Activated CD4-positive, alpha-beta T cell treated with anti-CD3 and anti-CD28 coated beads for 4 hours (primary cell): ENCODE measurements at places on chromosomes 2 and 18.

GRCh38 chr2:109144271-109144670 is 15.3 kb downstream of the SH3RF3 start:
- no peak for DNase-seq

DNA sequence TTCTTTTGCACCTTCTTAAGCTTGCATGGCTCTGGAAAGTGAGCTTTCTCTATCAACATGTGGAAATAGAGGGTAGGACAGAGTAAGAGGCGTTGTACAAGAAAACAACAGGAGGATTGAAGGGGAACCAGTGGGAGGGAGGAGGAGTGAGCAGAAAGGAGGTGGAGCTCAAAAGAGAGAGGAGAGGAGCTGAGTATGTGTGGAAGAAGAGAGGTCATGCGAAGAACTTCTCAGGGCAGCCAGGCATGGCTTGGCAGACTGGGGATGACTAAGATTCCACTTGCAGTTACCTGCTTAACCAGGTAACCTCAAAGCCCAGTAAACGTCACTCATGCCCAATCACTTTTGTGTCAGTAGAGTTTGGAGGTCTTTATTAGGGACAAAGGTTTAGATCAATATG is 105.1 kb downstream of the BCL2L11 start:
- no peak for DNase-seq

GRCh38 chr2:56287508-56287907 is 103.7 kb downstream of the CCDC85A start:
- no peak for DNase-seq

DNA sequence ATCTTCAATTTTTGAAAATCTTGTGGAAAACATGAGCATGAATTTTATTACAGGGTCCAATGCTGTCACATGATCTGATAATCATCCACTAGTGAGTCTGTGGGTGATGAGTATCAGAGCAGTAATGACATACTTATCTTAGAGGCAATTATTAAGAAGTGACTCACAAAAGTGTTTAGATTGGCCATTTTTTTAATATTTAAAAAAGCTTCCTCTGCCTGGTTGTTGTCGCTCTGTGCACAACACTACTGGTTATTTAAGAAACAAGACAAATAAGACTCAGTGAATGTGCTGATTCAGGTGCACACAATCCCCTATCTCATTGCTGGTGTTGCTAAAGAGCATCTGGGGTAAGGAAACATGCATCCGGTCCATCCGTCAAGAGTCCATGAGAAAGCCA is 665.8 kb upstream of the ZEB2 start:
- DNase-seq, result no peak

DNA sequence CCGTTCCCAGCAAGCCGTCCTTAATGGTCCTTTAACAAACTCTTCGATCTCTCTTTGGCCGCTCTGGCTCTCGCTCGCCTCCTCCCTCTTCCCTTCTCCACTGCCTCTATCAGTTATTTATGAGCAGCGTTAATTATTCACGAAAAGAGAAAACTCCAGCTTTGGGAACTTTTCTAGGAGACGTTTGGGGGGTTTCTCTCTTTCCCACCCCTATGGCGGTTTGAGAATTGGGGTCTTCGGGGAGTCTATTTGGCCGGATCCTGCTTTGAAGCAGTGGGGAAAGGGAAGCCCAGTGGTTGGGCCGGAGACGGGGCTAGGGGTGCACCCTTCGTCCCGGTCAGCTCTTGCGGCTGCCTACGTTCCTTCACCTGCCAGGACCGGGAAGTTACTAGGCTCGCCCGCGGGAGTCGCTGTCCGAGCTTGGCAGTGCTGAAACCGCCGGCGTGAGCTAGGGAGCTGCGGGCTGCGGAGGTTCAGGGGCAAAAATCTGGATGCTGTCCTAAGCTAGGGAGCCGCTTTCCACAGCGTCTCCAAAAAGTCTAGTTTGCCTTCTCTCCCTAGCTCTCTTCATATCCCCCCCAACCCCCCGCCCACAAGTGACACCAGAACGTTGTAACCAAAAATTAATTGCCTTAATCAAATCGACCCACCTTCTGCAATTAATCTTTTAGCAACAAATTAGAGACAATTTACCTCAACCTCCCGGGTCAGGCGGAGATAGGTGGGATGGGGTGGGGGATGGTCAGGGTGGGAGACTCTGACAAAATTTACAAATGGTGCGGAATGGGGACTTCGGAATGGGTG is 8.9 kb upstream of the SKOR2 start:
- no peak for DNase-seq

DNA sequence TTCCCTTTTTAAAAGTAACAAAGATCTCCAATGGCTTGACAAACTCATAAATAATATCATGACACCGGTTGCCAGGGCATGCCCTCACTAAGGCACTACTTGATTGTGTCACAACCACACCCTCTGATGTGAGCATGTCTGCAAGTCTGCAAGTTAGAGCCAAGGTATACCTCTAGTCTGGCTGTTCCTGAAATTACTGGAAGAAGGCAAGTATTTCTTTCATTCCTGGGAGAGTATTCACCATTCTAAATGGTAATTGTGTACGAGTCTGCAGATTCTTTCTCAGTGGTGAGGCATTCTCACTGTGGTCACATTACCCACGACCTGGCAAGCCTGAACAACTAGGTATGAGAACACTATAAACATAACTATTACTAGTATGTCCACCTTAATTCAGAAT is 25.7 kb upstream of the RNU4ATAC start:
- DNase-seq, result no peak

- DNase-seq, result no peak
Measured at GRCh38 chr2:10650761-10651160, 39.0 kb downstream of the NOL10 start.

GRCh38 chr2:226122041-226122440 is 677.6 kb downstream of the IRS1 start:
- DNase-seq, result no peak

- DNase-seq, result no peak
Measured at GRCh38 chr2:217636991-217637561, 365.7 kb downstream of the TNS1 start.
